Kidney epithelial cell (primary cell): ENCODE measurements at places on chromosomes 5 and 9. TPM values are rescaled to one million over a fixed set of nuclear protein-coding genes. Genes with fewer than 3 reads are reported as not detected.

CCNI2 gene
- total RNA-seq, result 0.42 and 1.6 TPM in 2 replicates

BRINP1 gene
- 0.29 and 0.82 TPM in 2 replicates for total RNA-seq

TCERG1 gene
- 50.1 and 55.0 TPM in 2 replicates for total RNA-seq

- DNase-seq, result no peak
Observed at GRCh38 chr9:137658781-137659180, 40.0 kb downstream of the EHMT1 start.

- peak; percentile 70 for DNase-seq
Observed at GRCh38 chr5:148913985-148914431, 87.6 kb downstream of the ADRB2 start.

DNA sequence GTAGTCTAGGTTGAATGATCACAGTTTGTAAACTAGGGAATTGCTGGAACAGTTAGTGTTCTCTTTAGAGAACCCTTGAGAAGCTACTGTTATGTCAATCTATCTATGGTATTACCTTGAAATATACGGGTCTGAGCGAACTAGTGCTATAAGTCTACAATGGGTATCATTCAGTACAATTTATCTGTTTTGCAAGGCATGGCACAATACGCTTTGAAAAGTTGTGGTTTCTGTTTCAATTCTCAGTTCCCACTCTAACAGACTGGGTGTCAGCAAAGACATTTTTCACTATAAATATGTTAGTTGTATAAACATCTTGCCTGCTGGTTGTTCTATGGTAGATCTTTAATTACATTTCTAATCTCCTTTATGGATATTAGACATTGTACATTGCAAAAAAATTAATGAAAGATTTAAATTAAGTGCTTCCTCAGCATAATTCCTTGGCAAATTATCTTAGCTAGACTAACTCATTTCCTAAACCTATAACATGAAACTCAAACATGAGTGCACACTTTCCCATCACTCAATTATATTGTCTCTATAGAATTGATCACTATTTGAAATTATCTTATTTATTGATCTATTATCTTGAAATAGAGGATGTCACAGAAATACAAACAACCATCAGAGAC is 24.9 kb upstream of the SLCO6A1 start:
- no peak for DNase-seq
